ENCODE measurements at places on chromosomes 3 and 15. TPM values are rescaled to one million over a fixed set of nuclear protein-coding genes. Genes with fewer than 3 reads are reported as not detected.

- DNase-seq, result peak; percentile 28
- H3K4me3 ChIP-seq, result no peak overlapping the region
- no peaks in the 10 kb centered on the region for H3K27me3 ChIP-seq
- no peak overlapping the region for H3K27ac ChIP-seq
These were observed 30.3 kb downstream of the ARL14 start for GRCh38 chr3:160707187-160707794.

DNA sequence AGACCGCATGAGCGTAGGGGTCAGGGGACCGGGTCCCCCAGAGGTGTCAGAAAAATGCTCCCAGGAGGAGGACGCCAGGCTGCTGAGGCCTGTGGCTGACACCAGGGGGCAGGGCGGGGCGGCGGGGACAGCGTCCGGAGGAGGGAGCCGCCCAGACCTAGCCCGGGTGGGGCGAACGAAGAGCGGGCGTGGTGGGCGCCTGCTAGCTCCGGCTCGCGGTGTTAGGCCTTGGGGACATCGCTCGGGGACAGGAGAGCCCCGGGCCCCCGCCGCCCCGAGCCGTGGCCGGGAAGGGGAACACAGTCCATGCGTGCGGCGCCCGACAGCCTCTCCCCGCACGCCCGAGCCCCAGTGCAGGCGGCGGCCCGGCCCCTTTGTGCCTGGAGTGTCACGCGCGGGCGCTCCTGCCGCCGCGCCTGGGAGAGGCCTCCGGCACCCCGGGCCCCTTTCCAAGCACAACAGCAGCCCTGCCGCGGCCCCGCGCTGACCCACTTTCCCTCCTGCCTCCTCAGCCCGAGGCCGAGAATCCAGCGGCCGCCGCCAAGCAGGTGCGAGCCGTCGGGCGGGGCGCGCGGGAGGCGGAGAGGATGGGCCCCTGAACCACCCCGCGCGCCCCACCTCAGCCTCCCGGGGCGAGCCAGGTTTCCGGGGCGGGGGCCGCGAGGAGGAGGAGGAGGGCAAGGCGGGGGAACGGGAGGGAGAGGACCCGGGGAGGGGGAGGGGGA lies 111.0 kb upstream of the KLF13 start:
- no peaks in the 10 kb centered on the region for H3K27me3 ChIP-seq
- DNase-seq, result peak; percentile 95
- H3K27ac ChIP-seq, result peak overlapping the region; percentile 95
- H3K4me3 ChIP-seq, result no peak overlapping the region
- peaks cover 22% of the 10 kb centered on the region for H3K4me1 ChIP-seq

Gene MESP2
- 0.67 TPM for total RNA-seq

Gene CYP19A1
- total RNA-seq, result 3.8 TPM

Gene MBNL1
- 190 TPM for total RNA-seq

Gene MINDY4B
- not detected for total RNA-seq

All from thyroid gland (tissue), 4 donors.